ENCODE measurements at places on chromosomes 7 and 10. TPM values are rescaled to one million over a fixed set of nuclear protein-coding genes. Genes with fewer than 3 reads are reported as not detected.

Gene FOXI2
- total RNA-seq = not detected

Gene RHEB
- total RNA-seq = 159 TPM

- H3K4me1 ChIP-seq = no peaks in the 10 kb centered on the region
- no peak overlapping the region for H3K27ac ChIP-seq
- H3K36me3 ChIP-seq = no peaks in the 10 kb centered on the region
- H3K4me3 ChIP-seq = no peak overlapping the region
- H3K27me3 ChIP-seq = no peaks in the 10 kb centered on the region
Measured at GRCh38 chr7:130294314-130294713, 1.4 kb downstream of the CPA4 start.

DNA sequence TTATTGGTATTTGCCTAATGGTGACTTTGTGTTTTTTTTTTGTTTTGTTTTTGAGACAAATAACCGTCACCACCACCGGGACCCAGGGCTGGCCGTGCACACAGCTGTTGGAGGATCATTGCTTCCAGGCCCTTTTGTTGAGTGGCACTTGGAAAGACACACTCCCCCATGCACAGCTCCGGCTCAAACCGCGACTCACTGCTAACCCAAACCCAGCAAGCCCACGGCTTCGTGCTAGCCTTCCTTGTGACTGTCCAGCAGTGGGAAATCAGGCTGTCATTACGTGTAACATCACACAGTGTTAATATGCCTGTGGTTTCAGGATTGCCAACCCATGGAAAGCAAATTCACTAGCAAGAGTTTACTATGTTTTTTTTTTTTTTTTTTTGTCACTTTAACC is 17.4 kb downstream of the BNIP3 start:
- no peaks in the 10 kb centered on the region for H3K4me1 ChIP-seq
- DNase-seq = no peak
- no peaks in the 10 kb centered on the region for H3K27me3 ChIP-seq
- H3K27ac ChIP-seq = no peak overlapping the region

- H3K27me3 ChIP-seq = no peaks in the 10 kb centered on the region
- H3K4me3 ChIP-seq = no peak overlapping the region
- H3K4me1 ChIP-seq = peaks cover 16% of the 10 kb centered on the region
Measured at GRCh38 chr7:22390516-22390915, 33.6 kb upstream of the RAPGEF5 start.

GRCh38 chr7:52764492-52765169 is 270.8 kb upstream of the POM121L12 start:
- H3K36me3 ChIP-seq = no peaks in the 10 kb centered on the region
- no peak overlapping the region for H3K4me3 ChIP-seq
- no peak overlapping the region for H3K27ac ChIP-seq
- no peak for DNase-seq

- no peaks in the 10 kb centered on the region for H3K27me3 ChIP-seq
- no peak overlapping the region for H3K4me3 ChIP-seq
- no peak for DNase-seq
- peaks cover 13% of the 10 kb centered on the region for H3K36me3 ChIP-seq
Measured at GRCh38 chr7:137904833-137905232, 58.1 kb upstream of the DGKI start.

DNA sequence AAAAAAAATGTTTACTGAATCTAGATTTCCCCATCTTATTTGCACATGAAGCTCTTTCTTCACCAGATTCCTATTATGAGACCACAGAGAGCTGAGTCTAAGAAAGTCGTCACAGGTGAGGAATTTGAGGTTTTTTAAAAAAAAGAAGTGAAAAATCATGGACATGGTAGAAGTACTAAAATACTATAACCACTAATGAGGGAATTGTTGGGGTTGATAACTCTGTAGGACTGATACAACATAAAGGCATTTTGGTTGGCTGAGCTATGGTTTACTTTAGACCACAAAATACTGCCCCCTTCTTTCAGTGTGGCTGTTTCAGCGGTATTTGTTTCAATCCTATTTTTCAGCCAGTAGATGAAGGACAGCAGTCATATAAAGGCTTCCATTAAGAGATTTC is 1111.3 kb downstream of the TYW1 start:
- no peaks in the 10 kb centered on the region for H3K27me3 ChIP-seq
- no peak overlapping the region for H3K4me3 ChIP-seq
- DNase-seq = no peak

DNA sequence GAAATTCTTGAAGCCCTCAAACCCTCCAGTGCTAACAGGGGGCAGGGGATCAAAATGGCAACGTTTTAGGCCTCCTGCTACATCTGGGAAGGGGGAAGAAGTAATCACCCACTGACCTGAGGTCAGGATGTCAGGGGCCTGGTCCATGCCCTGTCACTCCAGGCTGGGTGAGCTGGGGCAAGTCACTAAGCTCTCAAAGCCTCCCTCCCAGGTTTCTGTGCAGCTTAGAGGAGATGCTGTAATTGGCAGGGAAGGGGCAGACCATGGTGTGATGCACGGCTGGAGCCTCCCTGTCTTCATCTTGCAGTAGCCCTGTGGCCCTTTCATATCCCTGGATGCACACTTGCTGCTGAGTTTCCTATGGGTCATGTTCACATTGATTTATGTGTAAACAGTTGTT is 27.2 kb downstream of the LEP start:
- no peak for DNase-seq
- H3K4me3 ChIP-seq = no peak overlapping the region

DNA sequence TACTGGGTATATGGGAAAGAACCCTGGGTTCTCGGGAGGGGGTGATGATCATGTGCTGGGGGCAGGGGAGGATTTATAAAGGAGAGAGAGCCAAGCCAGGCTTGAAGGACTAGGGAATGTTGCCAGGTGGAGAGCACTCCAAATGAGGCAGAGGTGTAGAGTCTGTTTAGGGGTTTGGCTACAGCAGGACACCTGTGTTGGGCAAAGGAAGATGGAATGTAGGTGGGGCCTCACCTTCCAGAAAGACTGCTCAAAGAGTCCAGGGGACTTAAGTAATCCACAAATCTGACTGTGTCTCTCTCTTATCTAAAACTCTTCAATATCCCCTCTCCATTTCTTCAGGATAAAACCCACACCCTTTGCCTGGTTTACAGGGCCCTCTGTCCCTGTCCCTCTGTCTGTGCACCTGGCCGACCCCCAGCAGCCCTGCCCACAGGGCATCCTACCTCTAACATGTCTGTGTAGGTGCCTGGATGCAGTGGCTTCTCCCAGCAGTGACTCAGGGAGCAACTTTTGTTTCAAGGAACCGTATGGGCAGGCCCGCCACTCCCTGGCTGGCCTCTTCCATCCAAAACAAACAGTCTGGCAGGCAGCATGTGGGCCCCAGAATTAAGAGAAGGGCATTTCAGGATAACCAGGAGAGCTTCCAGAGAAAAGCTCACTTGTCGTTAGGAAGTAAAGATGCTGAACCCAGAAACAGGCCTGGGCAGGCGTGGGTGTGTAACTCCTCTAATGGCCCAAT is 10.6 kb upstream of the PLEKHA1 start:
- no peaks in the 10 kb centered on the region for H3K36me3 ChIP-seq
- no peak overlapping the region for H3K4me3 ChIP-seq
- H3K27ac ChIP-seq = peak overlapping the region; percentile 13
- peaks cover 21% of the 10 kb centered on the region for H3K4me1 ChIP-seq
- no peak for DNase-seq
- no peaks in the 10 kb centered on the region for H3K27me3 ChIP-seq

GRCh38 chr10:74223755-74224529 is 72.9 kb downstream of the ADK start:
- no peaks in the 10 kb centered on the region for H3K36me3 ChIP-seq
- H3K27ac ChIP-seq = no peak overlapping the region
- H3K4me1 ChIP-seq = no peaks in the 10 kb centered on the region

Gene PNLIPRP2
- total RNA-seq = 1.00 TPM

DNA sequence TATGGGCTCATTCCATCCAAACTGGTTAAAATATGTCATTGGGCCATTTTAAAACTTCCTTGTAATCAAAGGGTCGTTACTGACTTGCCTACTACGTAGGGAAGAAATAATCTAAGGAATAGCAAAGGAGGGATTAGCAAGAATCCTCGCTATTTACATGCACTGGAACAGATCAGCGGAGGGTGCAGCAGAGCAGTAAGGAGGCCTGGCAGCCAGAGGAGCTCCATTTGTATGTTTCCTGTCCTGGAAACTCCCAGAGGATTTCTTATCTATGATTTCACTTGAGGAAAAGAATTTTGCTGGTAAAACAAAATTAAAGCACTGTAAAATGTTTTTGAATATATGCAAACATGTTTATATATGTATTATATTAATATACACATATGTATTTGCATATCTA is 107.3 kb downstream of the TPK1 start:
- H3K4me3 ChIP-seq = no peak overlapping the region

- H3K27ac ChIP-seq = peak overlapping the region; percentile 93
- no peaks in the 10 kb centered on the region for H3K27me3 ChIP-seq
- no peaks in the 10 kb centered on the region for H3K36me3 ChIP-seq
- H3K4me3 ChIP-seq = no peak overlapping the region
- DNase-seq = no peak
- peaks cover 47% of the 10 kb centered on the region for H3K4me1 ChIP-seq
Measured at GRCh38 chr10:120983721-120984120, 132.6 kb downstream of the WDR11 start.

GRCh38 chr7:102300643-102301221 is 14.1 kb downstream of the SH2B2 start:
- H3K27me3 ChIP-seq = no peaks in the 10 kb centered on the region
- no peak overlapping the region for H3K27ac ChIP-seq
- DNase-seq = no peak
- H3K4me3 ChIP-seq = no peak overlapping the region
